Activated CD4-positive, alpha-beta T cell treated with anti-CD3 and anti-CD28 coated beads for 48 hours (primary cell): ENCODE measurements at places on chromosomes 3 and 15.

GRCh38 chr15:56217341-56217740, 26.3 kb downstream of the RFX7 start:
- DNase-seq = no peak

DNA sequence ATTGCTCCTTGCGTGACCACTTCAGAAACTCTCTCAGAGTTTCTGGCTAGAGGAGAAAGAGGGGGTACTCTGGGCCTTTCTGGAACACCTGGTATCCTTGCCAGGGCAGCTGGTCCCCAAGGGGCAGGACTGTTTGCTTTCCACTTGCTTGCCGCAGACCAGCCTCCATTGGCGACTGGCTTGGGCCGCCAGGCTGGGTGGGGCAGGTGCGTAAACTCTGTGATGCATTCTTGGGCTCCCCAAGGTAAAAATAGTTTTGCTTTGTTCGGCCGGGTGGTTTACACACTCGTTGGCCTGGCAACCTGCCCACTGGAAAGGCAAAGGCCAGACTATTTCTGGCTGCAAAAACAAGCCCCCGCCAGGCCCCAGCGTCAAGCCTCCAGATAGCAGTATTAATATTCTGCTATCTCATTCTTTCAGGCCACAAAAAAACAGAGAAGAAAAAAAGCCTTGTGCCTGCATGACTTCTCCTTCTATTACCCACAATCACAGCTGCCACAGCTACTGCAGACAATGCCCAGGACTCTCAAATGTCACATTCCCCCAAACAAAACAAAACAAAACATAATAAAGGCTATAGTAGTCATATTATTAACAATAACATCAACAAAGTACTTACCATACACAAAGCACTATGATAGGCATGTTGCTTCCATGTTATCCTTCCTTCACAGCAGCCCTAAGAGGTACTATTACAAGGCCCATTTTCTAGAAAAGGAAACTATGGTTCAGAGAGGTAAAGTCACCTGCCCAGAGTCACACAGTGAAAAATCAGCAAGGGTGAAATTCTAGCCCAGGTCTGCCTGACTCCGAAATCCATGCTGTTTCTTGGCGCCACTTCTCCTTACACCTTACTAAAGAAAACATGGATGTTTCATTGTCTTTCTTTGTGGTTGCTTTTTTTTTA, 14.0 kb upstream of the SSUH2 start:
- no peak for DNase-seq

GRCh38 chr3:37907906-37908305, 46.2 kb downstream of the CTDSPL start:
- no peak for DNase-seq

GRCh38 chr3:40852712-40853111, 328.0 kb downstream of the ZNF621 start:
- no peak for DNase-seq

GRCh38 chr3:50190936-50191660, at the start of gene GNAT1:
Gene GNAT1 (plus strand): TSS chr3:50191610. CDS start chr3:50191726, 116 bp downstream.
- DNase-seq = no peak

DNA sequence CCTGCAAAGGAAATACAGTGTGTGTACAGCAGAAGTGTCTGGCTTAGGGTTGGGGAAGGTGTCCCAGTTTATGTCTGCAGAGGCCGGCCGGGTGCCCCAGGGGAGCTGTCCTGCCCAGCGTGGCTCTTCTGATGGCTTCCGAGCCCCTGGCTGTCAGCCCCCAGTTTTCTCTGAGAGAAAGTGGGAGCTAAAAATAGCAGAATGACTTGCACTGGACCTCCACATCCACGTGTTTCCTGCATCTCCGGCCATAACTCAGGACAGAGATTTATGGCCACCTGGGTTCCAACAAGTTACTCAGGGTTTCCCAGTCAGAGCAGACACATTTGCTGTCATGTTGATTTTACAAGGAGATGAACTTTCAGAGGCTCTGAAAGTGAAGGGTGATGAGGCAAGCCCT, 192.0 kb downstream of the ATP10A start:
- no peak for DNase-seq

- no peak for DNase-seq
Observed at GRCh38 chr3:66115858-66116654, 77.3 kb upstream of the MAGI1 start.

DNA sequence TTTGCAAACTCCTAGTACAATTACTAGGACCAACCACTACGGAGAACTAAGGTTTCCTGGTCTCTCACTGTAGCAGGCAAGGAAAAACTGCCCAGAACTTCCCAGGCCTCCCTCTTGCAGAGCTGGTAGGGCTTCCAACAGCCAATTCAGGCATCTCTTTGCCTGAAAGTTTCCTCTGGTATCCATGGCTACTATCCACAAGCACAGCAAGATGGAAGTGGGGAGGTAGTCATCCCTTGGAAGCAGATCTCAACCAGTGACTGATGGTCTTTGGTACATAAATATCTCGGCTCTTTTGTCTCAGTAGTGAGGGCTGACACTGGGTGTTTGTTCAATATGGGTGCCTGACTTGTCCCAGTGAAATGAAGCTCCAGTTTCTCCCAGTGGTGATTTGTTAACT, 201.3 kb upstream of the MRPL3 start:
- no peak for DNase-seq

DNA sequence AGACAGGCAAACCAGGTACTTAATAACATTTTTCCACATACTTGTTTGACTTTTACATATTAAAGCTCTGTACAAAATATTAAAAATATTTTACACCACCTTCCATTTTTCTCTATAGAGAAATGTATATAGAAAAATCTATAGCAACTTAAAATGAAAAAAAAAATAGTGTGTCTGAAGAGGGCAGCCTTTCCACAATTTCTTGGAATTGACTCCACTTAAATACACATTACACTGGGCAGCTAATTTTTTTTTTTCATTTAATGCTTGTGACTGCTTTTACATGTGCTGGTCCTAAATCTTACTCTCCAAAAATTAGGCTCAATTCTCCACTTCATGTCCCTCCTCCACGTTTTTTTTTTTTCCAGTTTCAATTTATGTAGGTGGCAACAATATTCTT, 427.0 kb upstream of the RBMS3 start:
- DNase-seq = no peak

DNA sequence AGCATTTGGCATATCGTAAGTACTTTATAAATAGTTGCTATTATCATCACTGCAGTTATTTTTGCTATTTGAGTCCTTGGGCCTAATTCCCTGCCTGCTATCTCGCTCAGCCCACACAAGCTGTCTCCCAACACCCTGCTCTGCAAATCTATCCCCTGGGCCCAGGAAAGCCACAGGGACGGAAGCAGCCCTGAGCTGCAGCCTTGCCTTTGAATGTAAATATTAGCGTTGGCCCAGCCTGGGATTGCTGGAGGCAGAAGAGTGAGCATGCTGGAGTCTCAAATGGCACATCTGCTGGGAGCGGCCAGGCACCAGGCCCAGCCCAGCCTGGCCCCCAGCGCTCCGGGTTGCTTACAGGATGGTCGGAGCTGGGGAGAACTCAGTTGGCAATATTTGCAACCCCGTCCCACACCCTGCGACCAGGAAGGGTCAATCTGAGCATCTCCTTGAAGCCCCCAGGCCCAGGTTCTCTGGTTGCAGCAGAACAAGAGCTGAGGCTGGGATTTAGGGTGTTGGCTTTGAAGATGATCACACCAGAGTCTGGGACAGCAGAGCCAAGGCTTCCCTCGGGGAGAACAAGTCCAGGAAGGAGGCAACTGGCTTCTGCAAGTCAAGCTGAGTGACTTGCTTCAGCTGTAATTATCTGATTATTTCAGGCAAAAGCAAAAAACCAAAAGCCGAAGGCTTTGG, 529.6 kb downstream of the SHQ1 start:
- no peak for DNase-seq

GRCh38 chr15:58877999-58878825, 55.3 kb downstream of the SLTM start:
- DNase-seq = no peak

GRCh38 chr3:140942221-140943104, 827 bp downstream of the SLC25A36 start:
- peak; percentile 59 for DNase-seq
